Renal pelvis (tissue), 12 donors: ENCODE measurements at places on chromosomes 3 and 15. TPM values are rescaled to one million over a fixed set of nuclear protein-coding genes. Genes with fewer than 3 reads are reported as not detected.

The PLCB2 gene
- polyA plus RNA-seq: 10.4 TPM

The IGSF11 gene
- 5.9 TPM for polyA plus RNA-seq

The GAP43 gene
- 1.00 TPM for polyA plus RNA-seq

The TMEM266 gene
- 13.3 TPM for polyA plus RNA-seq

The PLSCR2 gene
- polyA plus RNA-seq: 1.4 TPM

The PRSS50 gene
- 5.1 TPM for polyA plus RNA-seq

The CYP1A1 gene
- not detected for polyA plus RNA-seq

The WDR93 gene
- polyA plus RNA-seq: 4.0 TPM

The STARD5 gene
- polyA plus RNA-seq: 4.9 TPM

GRCh38 chr15:73986055-73986775 lies 5.9 kb downstream of the STOML1 start:
- no peak for DNase-seq

DNA sequence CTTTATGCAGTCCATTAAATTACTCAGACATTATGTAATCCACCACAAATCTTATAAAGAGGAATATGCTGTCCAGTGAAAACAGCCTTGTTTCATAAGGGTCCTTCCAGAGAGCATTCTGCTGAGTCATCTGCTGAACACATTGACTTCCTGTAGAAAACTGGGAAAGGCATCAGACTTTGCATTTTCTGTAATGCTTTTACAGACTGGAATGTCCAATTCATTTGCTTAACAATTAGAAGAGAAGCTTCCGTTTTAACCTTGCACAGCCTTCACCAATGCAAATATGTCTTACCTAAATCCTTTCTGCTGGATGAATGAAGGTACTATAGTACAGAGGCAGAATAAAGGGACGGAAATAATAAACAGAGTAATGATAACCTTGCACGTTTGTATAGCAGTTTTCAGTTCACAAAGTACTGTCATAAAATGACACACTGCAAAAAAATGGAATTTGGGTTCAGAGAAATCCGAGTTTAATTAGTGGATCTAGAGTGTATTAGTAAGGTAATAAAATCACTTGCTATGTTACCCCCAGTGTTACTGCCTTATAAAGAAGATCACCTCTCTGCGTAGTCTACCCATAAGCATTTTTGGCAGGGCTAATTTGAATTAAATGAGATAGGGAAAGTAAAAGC lies 301.5 kb downstream of the PYDC2 start:
- DNase-seq: peak; percentile 19

DNA sequence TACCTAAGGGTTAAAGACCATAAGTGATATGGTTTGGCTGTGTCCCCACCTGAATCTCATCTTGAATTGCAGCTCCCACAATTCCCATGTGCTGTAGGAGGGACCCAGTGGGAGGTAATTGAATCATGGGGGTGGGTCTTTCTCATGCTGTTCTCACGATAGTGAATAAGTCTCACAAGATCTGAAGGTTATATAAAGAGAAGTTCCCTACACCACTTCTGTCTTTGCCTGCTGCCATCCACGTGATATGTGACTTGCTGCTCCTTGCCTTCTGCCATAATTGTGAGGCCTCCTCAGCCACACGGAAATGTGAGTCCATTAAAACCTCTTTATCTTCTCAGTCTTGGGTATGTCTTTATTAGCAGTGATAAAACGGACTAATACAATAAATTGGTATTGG lies 75.0 kb upstream of the CADPS start:
- no peak for DNase-seq

GRCh38 chr15:72112116-72112515 lies 5.8 kb downstream of the MYO9A start:
- DNase-seq: peak; percentile 20

- DNase-seq: no peak
Measured at GRCh38 chr3:184129012-184129411, 6.1 kb upstream of the EIF2B5 start.

- no peak for DNase-seq
Measured at GRCh38 chr15:23736033-23736673, 49.0 kb upstream of the NDN start.

GRCh38 chr3:66962664-66963063 lies 35.4 kb upstream of the KBTBD8 start:
- DNase-seq: no peak

DNA sequence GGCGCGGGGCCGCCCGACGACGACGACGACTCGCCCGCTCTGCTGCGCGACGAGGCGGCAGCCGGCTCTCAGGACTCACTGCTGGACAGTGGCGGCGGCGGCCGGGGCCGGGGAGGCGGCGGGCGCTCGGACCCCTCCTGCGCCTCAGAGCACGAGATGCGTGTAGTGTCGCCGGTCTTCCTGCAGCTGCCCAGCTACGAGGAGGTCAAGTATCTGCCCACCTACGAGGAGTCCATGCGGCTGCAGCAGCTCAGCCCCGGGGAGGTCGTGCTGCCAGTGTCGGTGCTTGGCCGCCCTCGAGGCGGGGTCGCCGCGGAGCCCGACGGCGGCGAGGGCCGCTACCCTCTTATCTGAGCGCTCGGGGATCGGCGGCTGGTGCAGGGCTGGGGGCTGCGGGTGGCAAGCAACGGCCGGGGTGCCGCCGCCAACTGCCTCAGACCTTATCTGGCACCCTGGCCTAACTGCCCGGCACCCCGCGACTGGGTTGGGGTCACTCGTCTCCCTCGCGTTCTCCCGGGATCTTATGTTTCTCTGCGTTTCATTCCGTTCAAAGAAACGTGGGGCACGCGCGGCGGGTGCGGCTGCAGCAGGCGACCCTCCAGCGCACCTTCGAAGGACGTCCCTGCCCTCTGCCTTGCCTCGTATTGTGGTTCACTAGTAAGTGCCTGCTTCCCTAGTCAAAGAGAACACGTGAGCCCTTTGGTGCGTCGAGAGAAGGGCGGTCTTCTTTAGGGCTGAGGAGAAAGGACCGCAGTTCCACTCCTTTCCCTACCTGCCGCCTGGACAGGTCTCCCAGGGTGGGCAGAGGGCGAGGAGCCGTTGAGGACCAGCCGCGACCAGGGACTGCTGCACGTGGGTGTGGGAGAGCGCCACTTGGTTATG lies 1.0 kb downstream of the C3orf80 start:
- DNase-seq: no peak

- no peak for DNase-seq
Measured at GRCh38 chr3:113698956-113699355, 2.5 kb upstream of the USF3 start.

DNA sequence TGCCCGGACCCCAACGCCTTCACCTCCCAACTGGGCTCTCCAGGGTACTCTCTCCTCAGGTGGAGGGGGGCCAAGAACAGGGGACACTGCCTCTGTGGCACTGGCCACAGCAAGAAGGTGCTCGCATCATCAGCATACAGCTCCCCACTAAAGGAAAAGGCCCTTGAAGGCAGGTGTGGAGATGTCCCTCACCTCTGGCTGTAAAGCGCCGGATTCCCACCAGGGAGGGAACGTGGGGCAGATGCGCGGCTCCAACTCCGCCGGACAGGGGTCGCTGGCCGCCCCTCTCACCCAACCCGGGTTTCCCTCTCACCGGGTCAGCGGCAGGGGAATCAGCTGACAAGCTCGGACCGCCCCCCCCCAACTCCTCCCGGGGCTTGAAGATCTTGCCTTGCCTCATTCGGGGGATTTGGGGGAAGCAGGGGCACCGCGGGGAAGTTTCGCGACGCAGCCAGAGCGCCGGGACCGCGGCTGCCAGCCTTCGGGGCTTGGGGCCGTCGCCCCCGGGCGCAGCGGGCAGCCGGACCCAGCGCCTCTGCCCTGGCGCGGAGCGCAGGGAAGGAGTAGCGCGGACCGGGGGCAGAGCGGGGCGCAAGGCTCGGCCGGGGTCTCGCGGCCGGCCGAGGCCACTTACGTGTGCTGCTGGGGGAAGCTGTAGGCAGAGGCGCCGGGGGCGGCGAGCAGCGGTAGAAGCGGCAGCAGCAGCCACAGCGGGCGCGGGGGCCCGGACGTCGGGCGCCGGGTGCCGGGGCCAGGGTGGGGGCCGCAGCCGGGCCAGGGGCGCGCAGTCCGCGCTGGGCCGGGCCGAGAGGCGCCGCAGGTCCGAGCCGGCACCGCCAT lies 630 bp downstream of the CACNA2D2 start:
- no peak for DNase-seq

DNA sequence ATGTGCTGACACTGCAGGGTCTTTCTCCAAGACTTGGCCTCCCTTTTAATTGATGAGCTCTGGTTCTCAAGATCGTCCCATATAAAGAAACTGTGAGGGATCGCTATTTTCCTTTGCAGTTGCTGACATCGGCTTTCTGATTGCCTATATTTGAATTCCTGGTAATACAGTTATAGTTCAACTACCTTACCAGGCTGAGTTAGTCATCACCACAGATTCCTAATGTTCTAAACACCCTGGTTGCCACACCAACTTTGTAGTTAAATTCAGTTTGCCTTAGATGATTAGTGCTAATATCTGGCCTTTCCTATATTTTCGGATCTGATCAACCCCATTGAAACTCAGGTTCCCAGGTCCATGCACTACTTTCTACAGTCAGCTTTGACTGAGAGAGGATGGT lies 125.0 kb downstream of the GMNC start:
- DNase-seq: no peak

- DNase-seq: no peak
Measured at GRCh38 chr3:151197981-151198767, 4.8 kb downstream of the GPR171 start.

DNA sequence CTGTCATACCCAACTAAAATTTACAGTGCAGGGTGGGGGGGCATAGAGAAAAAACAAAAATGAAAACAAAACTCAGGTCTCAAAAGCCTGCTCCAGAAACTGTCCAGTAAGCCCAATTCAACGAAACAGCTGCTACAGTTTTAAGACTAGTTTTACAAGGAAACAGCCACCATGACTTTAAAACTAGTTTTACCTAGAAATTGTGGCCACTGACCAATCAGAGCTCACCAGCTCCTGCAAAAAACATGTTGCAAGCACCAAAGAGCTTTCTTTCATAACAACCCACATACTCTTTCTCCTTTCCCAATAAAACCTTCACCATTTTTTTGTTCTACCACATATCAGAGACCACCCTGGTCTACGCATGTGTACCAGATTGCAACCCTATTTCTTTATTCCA lies 7.3 kb upstream of the CFAP91 start:
- DNase-seq: no peak

DNA sequence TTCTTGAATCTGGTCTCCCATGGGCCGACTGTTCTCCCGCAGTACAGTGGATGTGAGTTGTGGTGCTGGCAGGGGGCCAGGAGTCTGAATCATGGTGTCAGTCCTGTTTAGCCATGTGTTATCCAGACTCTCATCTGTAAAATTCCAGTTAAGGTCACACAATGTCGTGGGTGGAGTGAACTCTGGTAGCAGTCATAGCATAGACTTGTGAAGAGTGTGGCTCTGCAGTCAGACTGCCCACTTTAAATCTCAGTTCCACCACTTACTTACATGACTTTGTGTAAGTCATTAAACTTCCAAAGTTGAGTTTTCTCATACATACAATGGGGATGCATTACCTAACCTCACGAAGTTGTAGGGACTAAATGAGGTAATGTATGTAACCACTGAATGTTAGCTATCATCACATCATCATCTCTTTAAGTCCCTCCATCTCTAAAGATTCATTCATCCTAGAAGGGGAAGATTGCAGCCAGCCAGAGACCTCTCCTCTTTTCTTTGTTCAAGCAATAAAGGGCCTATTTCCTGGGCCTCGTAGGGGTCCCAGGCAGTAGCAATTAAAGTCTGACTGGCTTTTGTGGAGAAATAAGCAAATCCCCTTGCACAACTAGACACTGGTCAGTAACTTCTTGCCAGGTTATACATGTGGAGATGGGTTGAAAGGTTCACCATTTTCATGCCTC lies 93.9 kb downstream of the PCCB start:
- DNase-seq: peak; percentile 14

- DNase-seq: no peak
Measured at GRCh38 chr3:126750756-126751121, 46.7 kb downstream of the CHCHD6 start.

GRCh38 chr3:113546414-113546893 lies 14.1 kb downstream of the SIDT1 start:
- no peak for DNase-seq

- peak; percentile 71 for DNase-seq
Measured at GRCh38 chr3:56758539-56758981, 43.2 kb downstream of the ARHGEF3 start.

- DNase-seq: no peak
Measured at GRCh38 chr3:132006605-132007204, 28.1 kb downstream of the CPNE4 start.

DNA sequence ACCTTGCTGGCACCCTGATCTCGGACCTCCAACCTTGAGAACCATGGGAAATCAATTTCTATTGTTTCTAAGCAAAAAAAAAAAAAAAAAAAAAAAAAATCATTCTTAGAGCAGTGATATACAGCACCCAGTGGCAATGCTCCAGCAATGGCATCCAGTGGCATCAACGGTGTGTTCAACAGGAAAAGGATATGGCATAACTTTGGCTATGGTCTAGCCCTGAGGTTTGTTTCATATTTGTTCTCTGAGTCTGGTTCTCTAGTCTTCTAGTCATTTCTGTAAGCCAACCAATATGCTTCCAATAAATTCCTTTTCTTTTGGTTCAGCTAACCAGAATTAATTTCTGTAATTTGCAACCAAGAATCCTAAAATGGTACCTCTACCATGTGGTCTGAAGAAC lies 19.2 kb downstream of the DENND4A start:
- DNase-seq: no peak

GRCh38 chr15:71780115-71780976 lies 30.0 kb upstream of the NR2E3 start:
- DNase-seq: peak; percentile 55

DNA sequence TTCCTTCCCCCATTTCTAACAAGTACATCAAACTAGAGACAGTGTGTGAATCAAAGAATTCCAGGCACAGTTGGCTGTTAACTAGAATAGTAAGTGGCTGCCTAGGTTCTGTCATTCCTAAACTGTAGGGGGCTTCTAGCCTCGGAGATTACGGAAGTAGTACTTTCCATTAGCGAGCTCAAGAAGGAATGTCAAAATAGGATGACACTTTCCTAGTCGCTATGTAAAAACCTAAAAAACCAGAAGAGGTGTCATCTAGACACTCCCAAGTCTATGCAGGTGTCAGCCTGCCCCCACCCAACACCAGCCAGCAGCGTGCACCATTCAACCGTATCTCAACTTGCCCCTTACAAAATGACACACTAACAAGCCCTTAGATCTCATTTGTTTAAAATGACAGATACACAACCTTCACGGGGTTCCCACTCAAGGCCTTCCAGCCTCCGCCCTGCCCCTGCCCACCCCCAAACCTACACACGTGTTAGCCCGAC lies 874 bp downstream of the INO80 start:
- DNase-seq: peak; percentile 48

DNA sequence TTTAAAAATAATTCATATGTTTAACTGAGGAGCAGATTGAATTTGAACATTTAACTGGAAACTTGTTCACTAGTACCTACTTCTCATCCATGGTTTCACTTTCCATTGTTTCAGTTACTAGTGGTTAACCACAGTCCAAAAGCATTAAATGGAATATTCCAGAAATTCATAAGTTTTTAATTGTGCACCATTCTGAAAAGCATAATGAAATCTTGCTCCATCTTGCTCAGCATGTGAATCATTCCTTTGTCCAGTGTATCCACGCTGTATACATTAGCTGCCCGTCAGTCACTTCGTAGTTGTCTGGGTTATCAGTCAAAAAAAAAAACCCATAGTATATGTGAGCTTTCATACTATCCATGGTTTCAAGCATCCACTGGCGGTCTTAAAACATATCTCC lies 217.6 kb downstream of the TPRG1 start:
- no peak for DNase-seq

GRCh38 chr15:78282324-78282723 lies 17.1 kb downstream of the SKIC8 start:
- DNase-seq: no peak

GRCh38 chr3:121969631-121970030 lies 52.4 kb downstream of the ILDR1 start:
- DNase-seq: no peak
